ENCODE measurements at places on chromosomes 5 and 9.

- no peak for DNase-seq
These were observed 1.4 kb downstream of the LRSAM1 start for GRCh38 chr9:127452691-127453090.

DNA sequence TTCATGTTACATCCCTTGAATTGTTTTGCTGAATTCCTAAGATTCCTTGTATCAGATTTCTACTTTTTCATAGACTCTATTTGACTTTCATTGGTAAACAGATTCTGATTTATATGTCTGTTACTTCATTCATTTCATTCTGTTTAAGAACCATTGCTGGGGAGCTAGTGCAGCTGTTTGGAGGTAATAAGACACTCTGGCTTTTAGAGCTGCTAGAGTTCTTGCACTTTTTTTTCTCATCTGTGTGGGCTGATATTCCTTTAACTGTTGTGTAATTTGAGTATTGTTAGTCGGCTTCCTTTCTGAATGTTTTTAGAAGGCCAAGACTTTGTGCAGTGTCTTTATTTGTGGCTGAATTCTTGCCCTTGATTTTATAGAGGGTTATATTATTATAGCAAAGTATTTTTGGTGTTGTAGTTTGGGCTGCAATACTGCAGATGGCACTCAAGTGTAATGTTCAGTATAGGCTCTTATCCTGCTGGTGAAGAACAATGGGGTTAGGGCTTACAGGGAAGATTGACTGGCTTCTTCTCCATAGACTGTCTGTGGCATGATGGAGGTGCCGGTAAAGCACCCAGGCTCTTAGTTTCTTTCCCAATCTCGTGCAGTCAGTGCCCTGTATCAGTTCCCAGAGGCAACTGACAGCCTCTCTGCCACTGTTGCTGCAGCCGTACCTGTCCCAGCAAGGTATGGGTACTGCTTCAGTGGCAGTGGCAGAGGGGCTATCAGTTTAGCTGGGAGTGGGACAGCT lies 162.2 kb downstream of the OXCT1 start:
- no peak for DNase-seq

DNA sequence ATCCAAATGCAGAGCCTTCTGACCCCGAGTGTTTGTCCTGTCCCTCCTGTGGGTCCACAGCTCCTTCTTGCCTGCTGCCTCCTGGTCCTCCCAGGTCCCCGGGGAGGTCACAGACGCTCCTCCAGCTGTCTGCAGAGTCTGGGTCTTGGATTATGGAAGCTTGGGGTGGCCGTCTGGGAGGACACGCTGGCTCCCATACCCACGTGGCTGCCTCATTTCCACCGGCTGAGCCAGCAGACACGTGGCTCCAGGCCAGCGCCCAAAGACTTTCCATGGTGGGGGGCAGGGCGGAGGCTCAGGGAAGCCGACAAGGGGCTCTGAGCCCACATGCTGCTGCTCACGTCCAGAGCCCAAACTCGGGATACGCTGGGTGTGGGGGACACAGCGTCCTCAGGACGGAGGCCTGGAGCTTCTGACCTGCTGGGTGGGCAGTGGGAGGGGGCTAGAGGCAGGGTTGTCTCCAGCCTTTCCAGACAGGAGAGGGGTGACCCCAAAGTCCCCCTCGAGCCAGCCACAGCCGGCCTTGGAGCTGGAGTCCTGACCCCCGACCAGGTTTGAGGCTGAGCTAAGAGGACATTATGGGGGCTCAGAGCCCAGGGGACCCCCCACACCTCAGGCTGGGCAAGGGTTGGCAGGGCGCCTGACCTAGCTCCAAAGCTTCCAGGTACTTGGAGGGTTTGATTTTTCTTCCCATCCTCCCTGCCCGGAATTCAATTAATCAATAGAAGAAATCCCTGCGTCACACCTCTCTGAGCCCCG lies 24.2 kb upstream of the RNU6ATAC start:
- DNase-seq = no peak

GRCh38 chr5:139795074-139796001 lies at the start of gene PSD2:
PSD2 (plus strand) TSS chr5:139795808; CDS start chr5:139809441, 13,633 bp downstream.
- no peak for DNase-seq

- DNase-seq = no peak
These were observed 218.4 kb downstream of the CACNA1B start for GRCh38 chr9:138095813-138096518.

GRCh38 chr9:77563174-77563573 lies 84.9 kb downstream of the GNA14 start:
- DNase-seq = no peak

DNA sequence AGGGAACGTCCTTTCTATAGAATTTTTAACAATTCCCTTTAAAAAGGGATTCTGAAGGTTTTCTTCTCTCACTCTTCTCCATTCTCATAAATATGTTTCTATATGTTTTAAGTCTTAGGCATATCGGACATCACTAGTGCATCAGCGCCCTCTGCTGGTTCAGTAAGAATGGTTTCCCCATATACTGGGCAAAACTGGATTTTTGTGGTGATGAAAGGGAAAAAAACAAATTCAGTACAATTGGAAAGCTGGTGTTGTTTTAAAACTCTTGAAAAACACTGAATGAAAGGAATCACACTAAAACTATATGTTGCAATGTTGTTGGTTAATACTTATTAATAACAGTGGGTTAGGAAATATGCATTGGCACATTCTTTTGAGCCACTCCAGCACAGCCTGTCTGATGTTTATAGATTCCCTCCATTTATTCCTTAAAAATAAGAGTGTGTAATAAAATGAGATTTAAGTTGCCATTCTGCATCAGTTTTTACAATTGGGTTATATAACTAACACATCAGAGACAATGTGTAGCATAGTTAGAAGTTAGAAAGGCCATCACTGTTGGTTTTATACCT lies 15.8 kb downstream of the CWC27 start:
- DNase-seq = peak; percentile 22

GRCh38 chr5:65623482-65623881 lies 651 bp downstream of the TRIM23 start:
- DNase-seq = no peak

DNA sequence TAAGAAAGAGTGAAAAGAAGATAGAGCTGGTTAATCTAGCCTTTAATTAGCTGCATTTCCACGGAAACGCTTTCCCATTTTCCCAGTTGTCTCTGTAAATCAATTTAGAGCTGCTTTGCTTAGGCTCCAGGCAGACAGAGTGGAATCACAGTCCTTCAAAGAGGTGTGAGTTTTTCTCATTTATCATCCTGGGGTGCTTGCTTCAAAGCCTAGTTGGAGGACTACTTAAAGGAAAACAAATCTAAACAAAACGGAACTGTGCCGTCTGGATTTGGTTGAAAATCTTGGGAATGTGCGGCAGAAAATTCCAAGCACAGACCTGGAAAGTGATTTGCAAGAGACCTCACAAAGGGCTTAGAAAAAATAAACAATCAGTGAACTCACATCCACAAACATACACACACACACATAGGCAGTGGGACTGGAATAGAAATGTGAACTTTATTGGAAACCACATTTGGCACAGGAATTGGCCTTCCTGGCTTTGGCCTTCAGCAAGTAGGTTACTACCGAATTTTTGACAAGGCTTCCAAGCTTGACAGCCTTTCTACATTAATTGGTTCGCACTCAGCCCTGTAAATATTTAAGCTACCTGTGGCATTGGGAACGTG lies 235.2 kb upstream of the SLC24A2 start:
- no peak for DNase-seq

DNA sequence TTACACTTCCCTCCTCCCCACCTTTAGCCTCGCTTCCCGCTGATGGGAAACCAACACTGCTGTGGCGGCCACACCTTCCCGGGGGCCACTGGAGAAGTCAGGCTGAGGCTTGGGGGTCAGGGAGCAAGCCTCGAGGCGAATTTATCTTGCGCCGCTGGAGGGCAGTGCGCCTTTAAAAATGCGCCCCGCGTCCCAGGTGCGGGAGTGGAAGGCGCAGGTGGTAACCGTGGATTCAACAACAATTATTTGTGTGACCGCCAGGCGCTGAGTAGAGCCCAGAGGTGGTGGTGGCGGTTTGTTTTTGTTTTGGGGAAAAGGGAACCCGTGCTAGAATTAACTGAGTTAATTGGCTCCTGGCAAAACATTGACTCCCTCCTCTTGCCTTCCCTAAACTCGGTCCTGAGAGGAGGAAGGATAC lies 1.1 kb downstream of the CFAP77 start:
- DNase-seq = peak; percentile 32

GRCh38 chr5:126872561-126873354 lies 95.8 kb downstream of the LMNB1 start:
- DNase-seq = no peak

GRCh38 chr5:64874753-64875152 lies 106.0 kb downstream of the CWC27 start:
- DNase-seq = no peak

- DNase-seq = no peak
These were observed 137.3 kb upstream of the KLF9 start for GRCh38 chr9:70551801-70552200.

- DNase-seq = no peak
These were observed 148.1 kb upstream of the DMRT1 start for GRCh38 chr9:693201-694091.

- DNase-seq = no peak
These were observed 58.3 kb downstream of the MFAP3 start for GRCh38 chr5:154097031-154097430.
